ENCODE measurements at places on chromosomes 5 and 9.

- DNase-seq = no peak
Measured at GRCh38 chr5:132394667-132395259, 25.3 kb downstream of the SLC22A5 start.

DNA sequence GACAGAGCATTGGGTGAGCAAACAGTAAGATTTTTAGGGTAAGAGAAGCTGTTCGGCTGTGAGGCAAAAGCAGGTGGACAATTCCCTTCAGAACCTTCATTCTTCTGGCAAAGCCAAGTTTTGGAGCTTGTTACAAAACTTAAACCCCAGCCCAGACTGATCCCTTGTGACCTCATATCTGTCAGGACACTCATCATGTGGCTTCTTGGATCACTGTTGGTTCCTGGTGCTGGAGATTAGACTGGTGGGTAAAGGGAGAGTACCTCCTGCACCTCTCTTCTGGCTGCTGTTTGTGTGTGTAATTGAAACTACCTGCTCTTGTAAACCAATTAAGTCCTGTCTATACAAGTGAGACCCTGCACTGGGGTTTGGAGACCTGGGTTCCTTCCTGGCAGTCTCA, 21.0 kb downstream of the LARP1 start:
- DNase-seq = no peak

DNA sequence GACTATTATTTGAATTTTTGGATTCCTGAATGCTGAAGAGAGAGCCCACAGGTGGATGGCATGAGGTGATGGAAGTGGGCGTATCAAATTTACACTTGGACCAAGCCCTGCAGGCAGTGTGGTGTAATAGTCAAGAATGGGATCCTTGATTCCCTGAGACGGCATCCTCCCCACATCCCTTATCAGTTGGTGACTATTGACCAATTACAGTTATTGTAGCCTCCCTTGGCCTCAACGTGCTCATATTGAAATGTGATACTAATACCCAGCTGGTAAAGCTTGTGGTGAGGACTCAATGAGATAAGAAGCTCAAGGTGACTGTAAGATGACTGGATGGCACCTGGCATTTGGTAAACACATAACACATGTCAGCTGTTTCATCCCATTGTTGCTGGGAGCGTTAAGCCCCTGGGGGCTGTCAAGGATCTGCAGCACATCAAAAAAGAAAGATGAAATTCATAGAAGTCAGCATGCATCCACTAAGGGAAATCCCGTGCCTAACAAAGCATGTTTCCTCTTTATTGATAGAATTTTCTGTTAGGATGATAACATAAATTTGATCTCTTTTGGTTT, 65.6 kb upstream of the IRX2 start:
- no peak for DNase-seq

- DNase-seq = no peak
Measured at GRCh38 chr9:17636821-17637220, 58.0 kb downstream of the SH3GL2 start.

- no peak for DNase-seq
Measured at GRCh38 chr9:108022246-108022935, 532.8 kb upstream of the KLF4 start.

All from RWPE1 (cell line).